ENCODE measurements at places on chromosomes 4 and X.
A peak's percentile ranks its signal among the peaks of the same experiment; 100 is the strongest.

DNA sequence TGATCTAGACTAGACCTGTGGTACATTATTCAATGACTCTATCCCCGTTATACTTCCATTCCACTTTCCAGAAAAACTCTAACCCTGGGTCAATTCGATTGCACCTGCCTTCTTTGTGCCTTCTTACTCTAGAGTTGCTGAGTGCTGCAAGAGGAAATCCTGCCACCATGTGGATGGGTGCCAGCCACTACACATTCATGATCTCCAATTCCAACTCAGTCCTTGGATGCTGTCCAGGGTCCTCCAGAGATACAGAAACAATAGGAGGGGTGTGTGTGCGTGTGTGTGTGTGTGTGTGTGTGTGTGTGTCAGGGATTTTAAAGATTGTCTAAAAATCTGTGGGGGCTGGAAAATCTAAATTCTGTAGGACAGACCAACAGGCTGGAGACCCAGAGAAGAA lies 42.9 kb upstream of the INTS6L start:
- DNase-seq = peak; percentile 21

- DNase-seq = no peak
These were observed 227.6 kb upstream of the MAB21L2 start for GRCh38 chr4:150354214-150354796.

DNA sequence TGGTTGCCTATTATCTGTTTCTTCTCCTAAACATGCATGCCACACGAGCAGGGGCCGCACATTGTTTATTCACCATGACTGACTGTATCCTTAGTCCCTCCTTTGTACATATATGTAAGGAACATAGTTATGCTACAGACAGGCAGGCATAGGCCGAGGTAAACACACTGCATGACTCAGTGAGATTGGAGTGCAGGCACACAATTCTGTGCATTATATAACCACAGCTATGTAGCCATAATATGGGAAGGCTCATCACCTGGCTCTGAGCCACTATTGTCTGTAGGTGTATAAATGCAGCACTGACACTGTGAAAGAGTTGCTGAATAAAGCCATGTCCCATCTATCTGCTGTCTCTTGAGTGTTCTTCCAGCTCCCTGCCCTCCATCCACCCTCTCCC lies 431.6 kb downstream of the IDS start:
- DNase-seq = no peak

DNA sequence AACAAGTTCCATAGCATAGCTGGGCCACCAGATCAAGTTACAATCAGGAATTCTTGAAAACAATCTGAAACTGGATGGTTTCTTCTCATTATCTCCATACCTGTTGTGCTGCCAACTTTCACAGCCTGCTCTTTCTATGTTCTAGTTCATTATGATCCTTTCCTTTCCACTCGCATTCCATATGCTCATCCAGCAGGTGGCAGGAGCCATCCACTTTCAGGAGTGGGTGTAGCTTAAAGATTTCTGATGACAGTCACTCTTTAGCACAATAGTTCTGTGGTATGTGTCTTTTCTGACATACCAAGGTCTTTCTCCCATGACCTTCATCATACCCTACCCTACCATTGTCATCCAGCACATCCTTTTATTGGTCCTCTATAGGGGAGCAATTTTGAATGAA lies 46.4 kb downstream of the PAGE2 start:
- DNase-seq = peak; percentile 49

- DNase-seq = no peak
These were observed 143.1 kb downstream of the RBM47 start for GRCh38 chr4:40486534-40486933.

- no peak for DNase-seq
These were observed 502.3 kb downstream of the PDHA2 start for GRCh38 chr4:96342196-96342595.

GRCh38 chrX:68824565-68825125 lies 4.2 kb upstream of the EFNB1 start:
- DNase-seq = no peak

GRCh38 chr4:37805091-37805490 lies 21.4 kb upstream of the PGM2 start:
- DNase-seq = no peak

DNA sequence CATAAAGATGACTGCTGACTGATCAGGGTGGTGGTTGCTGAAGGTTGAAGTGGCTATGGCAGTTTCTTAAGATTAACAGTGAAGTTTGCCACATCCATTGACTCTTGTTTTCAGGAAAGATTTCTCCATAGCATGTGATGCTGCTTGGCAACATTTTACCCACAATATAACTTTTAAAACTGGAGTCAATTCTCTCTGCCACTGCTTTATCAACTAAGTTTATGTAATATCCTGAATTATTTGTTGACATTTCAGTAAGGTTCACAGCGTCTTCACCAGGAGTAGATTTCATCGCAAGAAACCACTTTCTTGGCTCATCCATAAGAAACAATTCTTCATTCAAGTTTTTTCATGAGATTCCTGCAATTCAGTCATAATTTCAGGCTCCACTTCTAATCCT lies 166.5 kb upstream of the SPRY1 start:
- no peak for DNase-seq

DNA sequence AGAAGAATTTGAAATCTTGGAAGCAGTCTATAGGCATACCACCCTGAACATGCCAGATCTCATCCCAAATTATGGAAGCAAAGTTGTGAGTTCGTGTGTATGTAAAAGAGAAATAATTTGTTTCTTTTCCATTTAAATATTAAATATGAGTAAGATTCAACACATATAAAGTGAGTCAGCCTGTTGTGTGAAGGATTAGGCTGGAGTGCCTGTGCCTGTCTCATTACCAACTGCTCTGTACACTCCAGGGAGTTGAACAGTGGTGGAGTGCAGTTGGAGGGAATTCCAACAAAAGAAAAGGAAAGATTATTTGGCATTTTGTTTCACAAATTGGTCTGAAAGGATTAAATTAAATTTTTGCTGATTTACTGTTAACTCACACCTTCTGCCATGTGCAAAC lies 435.6 kb downstream of the FAT4 start:
- DNase-seq = no peak

GRCh38 chr4:72997409-72997808 lies 72.1 kb downstream of the COX18 start:
- DNase-seq = no peak

DNA sequence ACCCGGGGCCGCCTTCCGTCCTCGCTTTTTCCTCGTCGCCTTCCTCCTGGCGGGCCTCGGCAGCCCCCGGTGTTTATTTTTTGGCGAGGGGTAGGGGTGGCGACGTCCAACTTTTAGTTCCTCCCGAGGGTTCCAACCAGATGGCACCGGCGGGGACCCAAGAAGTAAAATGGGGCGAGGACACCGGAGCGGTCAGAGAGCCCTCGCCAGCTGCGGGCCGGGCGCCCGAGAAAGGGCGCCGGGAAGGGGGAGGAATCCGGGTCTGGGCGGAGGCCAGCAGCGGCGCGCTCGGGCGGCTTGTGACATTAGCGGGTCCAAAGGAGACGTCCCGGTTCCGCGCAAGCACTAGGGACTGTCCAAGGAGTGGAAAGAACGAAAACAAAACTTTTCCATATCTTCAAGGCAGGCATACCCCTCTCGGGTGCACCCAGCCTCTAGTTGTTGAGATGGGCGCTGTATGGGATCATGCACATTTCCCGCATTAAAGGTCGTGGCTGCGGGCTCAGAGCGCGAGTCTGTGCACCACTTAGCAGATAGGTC lies 691 bp upstream of the USP46 start:
- DNase-seq = no peak

DNA sequence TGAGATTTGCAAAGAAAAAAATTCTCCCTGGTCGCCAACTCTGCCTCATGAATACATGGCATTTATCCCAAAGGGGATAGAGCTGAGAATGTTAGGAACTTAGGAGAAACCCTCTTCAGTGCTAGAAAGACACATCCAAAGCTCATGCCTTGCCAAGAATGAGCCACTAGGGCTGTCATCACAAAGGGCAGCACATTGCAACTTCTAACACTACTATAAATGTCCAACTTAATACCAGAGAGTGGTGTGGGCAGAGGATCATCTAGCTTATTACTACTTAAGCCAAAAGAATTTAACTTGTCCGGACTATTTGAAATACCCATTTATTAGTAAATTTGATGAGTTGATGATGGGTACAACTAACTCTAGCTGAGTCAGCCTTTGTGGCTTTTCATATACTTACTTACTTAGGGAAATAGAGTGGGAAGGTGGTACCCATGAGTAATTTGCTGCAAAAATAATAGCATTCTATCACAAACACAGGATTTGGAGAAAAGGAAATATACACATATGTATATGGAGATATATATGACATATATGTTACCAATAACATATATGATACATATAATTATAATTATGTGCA lies 66.3 kb upstream of the GAB1 start:
- DNase-seq = no peak

DNA sequence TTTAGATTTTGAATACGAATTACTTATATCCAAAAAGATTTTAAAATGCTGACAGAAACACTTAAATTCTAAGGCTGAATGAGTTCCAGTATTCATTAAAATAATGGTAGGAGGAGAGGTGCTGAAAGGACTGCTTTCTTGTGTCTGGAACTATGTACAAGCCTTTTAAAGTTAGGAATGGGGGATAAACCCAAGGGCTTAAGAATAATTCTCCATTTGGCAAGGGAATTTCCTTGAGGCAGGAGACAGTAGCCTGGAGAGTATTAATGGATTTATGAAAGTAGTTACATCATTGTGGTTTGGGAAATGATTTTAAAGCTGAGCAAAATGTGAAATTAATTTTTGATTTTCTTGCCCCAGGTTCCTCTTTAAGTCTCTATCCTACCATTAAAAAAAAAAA lies 266.5 kb upstream of the KCNIP4 start:
- DNase-seq = no peak

GRCh38 chrX:150036181-150036580 lies 97.9 kb upstream of the EOLA2 start:
- no peak for DNase-seq

DNA sequence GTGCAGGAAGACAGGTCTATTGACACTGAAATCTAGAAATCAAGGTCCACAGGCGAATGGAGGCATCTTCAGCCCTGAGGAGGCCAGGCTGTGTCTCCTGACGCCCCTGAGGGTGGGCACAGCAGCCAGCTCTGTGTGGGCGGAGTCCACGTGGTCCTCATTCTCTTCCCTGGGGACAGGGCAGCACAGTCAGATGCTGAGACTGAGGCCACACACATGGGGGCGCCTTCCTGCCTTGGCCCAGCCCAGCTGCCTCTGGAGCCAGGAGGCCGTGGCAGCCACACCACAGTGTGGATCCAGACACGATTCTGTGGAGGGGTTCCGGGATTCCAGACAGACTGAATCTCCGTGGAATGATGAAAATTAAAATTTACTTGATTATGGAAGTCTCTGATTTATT lies 20.8 kb downstream of the FGFR3 start:
- no peak for DNase-seq

DNA sequence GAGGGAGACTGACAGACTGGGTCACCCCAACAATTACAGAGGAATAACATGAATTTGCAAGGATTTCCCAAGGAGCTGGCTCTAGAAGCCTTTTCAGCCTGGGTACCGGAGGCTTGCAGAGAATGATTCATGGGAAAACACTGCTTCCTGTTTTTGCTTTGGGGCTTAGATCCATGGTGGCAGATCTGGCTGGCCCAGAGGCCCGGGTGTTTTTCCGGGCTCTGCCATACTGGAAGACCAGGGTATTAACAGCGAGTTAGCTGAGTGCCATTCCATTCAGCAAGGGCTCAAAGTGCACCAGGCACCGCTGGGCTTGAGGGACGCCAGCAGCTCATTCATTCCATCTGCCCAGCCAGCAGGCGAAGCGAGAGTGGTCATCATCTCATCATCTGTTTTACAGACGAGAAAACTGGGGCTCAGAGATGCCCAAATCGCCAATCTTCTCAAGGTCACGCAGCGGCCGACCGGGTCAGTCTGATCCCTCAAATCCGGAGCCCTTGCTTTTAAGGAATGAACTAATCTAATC lies 1.3 kb downstream of the WDR1 start:
- no peak for DNase-seq

GRCh38 chr4:38013461-38014366 lies 53.5 kb downstream of the PTTG2 start:
- DNase-seq = no peak

DNA sequence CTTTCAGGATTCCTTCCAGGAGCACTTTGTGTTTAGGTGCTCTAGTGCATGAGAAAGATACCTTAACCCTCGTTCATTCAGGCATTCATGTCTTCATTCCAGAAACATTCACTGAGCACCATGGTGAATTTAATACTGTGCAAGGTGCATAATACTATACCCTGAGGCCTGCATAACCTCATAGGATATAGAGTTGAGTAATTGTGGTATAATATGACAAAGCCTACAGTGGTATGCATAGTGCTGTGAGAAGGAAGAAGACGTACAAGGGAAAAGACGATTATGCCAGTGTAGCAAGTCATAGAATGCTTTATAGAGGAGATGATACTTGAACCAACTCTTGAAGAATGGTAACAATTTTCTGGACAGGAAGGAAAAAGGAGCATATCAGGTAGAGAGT lies 34.3 kb downstream of the MTM1 start:
- DNase-seq = no peak

DNA sequence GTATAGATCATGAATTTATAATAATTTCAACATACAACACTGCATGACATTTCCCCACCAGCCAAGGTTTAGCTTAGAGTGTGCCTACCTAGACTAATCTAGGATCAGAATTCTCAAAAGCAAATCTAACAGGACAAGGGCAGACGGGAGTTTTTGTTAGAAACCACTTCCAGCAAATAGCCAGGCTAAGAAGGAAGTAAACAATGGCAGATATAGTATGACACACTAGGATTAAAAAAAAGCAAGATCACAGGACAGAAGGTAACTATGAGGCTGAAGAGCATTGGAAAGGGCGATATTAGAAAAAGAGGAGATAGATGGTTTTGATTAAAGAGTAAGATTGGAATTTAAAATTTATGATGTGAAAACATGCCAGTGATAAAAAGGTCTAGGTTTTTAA lies 124.8 kb downstream of the LRBA start:
- no peak for DNase-seq

DNA sequence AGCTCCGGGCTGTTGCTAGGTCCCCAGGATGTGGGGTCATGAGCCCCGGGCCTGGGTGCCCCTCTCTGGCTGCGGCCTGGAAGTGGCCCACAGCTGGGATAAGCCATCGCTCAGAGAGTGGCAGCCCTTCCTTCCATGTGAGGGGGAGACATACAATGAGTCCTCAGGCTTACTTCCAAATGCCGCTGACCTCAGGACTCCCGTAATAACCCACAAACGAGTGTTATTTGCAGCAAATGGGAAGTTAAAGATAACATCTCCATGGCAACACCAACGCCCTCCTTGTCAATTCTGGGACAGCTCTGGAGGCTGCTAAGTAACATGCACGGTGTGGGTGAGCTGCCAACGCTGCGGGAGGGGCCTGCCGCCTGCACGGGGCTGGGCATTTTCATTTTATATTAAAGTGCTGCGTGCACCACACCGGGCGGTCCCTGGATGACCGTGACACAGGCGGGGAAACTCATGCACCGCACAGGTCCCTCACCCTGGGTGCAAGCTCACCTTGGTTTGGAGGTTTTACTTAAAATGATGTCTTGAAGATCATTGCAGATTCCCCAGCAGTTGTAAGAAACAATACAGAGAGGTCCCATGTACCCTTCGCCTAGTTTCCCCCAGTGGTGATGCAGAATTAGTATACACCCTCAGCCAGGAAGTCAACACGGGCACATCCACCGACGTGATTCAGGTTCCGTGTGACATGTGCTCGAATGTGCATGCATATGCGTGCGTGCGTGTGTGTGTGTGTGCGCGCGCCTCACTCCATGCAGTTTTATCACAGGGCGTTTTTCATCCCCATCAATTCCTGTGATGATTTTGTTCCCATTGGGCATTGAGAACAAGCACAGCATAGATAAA lies 79.4 kb downstream of the ABLIM2 start:
- DNase-seq = no peak

- no peak for DNase-seq
These were observed 1442.8 kb upstream of the IGFBP7 start for GRCh38 chr4:58553031-58553430.

GRCh38 chr4:175070444-175070843 lies 152.3 kb downstream of the ADAM29 start:
- no peak for DNase-seq

Measured in CD8-positive, alpha-beta memory T cell (primary cell).